ENCODE measurements at places on chromosomes 7 and 10. TPM values are rescaled to one million over a fixed set of nuclear protein-coding genes. Genes with fewer than 3 reads are reported as not detected.

GNG11 gene
- 34.8 TPM for total RNA-seq

RINT1 gene
- total RNA-seq: 12.3 TPM

DNA sequence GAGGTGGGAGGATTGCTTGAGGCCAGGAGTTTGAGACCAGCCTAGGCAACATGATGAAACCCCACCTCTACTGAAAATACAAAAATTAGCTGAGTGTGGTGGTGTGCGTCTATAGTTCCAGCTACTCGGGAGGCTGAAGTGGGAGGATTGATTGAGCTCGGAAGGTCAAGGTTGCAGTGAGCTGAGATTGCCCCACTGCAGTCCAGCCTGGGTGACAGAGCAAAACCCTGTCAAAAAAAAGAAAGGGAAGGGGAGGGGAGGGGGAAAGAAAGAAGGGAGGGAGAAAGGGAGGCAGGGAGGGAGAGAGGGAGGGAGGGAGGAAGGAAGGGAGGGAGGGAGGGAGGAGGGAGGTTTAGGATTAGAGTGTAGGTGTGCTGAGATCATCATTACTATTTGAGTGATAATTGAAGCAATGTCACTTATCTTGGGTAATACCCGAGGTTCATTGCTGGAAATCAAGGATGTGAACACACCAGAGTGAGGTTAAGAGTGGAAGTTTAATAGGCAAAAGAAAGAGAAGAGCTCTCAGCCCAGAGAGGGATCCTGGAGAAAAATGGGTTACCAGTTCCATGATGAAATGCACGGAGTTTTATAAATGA is 27.6 kb downstream of the VCL start:
- H3K4me1 ChIP-seq: peaks cover 7% of the 10 kb centered on the region
- no peak overlapping the region for H3K4me3 ChIP-seq
- H3K36me3 ChIP-seq: no peaks in the 10 kb centered on the region
- DNase-seq: no peak
- H3K27ac ChIP-seq: no peak overlapping the region

GRCh38 chr10:111785921-111786320 is 397.6 kb downstream of the GPAM start:
- H3K4me3 ChIP-seq: no peak overlapping the region
- no peaks in the 10 kb centered on the region for H3K36me3 ChIP-seq
- DNase-seq: no peak
- no peaks in the 10 kb centered on the region for H3K4me1 ChIP-seq
- H3K27ac ChIP-seq: no peak overlapping the region

- no peak for DNase-seq
- no peaks in the 10 kb centered on the region for H3K4me1 ChIP-seq
- H3K36me3 ChIP-seq: no peaks in the 10 kb centered on the region
- H3K27me3 ChIP-seq: no peaks in the 10 kb centered on the region
- H3K27ac ChIP-seq: no peak overlapping the region
Measured at GRCh38 chr7:122618585-122619189, 80.2 kb downstream of the RNF133 start.

DNA sequence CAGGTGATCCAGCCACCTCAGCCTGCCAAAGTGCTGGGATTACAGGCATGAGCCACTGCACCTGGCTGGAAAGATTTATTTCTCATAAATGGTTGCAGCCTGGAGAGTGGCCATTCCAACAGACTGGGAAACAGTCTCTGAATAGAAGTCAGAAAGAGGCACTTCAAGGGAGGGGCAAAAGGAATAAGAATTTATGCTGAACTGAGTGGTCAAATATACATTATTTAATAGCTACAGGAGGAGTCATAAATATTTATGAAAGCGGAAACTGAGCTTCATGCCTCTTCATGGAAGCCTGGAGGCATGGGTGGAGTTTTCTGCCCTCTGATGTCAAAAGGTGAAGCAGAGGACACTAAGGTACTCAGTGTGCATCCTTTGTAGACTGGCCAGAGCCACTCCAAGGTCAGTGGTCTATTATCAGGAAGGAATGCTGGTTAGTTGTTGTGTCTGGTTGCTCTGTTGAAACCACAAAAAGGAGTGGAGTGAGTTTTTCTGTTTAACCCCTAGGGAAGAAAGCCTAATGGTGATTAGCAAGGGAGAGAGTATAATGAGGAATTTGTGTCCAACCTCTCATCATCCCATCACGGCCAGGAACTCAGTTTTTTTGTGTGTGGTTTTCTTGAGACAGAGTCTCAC is 9.3 kb upstream of the NRBF2 start:
- DNase-seq: no peak
- no peaks in the 10 kb centered on the region for H3K36me3 ChIP-seq
- H3K4me1 ChIP-seq: no peaks in the 10 kb centered on the region

- H3K27me3 ChIP-seq: no peaks in the 10 kb centered on the region
- no peak overlapping the region for H3K4me3 ChIP-seq
- H3K36me3 ChIP-seq: no peaks in the 10 kb centered on the region
Measured at GRCh38 chr7:45812946-45813345, 59.9 kb downstream of the CCDC201 start.

DNA sequence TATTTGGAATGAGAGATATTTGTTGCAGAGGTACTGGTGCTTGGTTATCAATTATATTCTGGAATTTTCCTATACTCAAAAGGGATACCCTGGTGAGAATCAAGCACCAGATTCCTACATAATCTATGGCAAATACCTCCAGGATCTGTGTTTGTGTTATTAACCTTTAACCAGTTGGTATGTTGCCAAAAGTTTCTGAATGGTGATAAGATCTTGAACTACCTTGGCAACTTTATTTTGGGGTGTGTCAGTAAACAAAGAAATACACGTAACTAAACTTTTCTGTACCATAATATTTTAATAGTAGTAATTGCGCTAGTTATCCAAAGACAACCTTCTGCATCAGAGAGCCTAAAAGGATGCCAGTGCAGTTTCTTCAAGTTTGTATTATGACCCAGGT is 13.4 kb downstream of the SCIN start:
- no peak overlapping the region for H3K4me3 ChIP-seq
- DNase-seq: no peak
- no peaks in the 10 kb centered on the region for H3K27me3 ChIP-seq
- no peaks in the 10 kb centered on the region for H3K36me3 ChIP-seq
- H3K4me1 ChIP-seq: no peaks in the 10 kb centered on the region
- H3K27ac ChIP-seq: no peak overlapping the region

DNA sequence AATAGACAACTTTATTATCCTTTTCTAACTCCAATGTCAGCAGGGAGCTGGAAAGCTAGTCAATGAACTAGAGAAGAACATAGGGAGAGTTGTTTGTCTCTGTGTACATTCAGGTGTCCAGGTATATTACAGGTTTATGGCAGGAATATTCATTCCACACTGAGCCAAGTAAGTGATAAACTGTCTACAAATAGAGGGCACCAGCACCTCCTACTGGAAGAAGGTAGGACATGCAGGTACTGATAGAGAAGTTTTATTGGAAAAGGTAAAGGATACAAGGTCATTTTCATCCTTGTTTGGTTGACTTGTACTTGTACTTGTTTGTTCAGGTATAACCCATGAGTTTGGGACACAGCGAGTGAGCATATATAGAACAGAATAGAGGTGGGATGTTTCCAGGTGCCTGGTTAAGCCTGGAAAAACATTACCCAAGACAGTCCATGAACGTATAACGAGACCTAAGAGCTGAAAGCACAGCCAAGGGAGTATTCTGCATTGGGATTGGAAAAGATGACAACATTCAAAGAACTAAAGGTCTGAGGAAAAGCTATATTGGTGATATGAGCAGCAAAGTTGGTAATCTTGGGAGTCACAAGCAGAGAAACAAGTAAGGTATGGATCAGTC is 61.4 kb upstream of the PPP1R3C start:
- no peak overlapping the region for H3K27ac ChIP-seq
- H3K27me3 ChIP-seq: no peaks in the 10 kb centered on the region
- no peaks in the 10 kb centered on the region for H3K36me3 ChIP-seq
- no peak overlapping the region for H3K4me3 ChIP-seq
- no peaks in the 10 kb centered on the region for H3K4me1 ChIP-seq

- no peak overlapping the region for H3K4me3 ChIP-seq
- DNase-seq: no peak
- H3K4me1 ChIP-seq: no peaks in the 10 kb centered on the region
Measured at GRCh38 chr7:151699928-151700319, 177.0 kb downstream of the PRKAG2 start.

Data from ovary (tissue), 10 donors.